Hematopoietic multipotent progenitor cell treated with erythropoietin and hydrocortisone succinate and interleukin-3 and kit ligand, for 8 days (in vitro differentiated cells): ENCODE measurements at places on chromosomes 11 and 22.

DNA sequence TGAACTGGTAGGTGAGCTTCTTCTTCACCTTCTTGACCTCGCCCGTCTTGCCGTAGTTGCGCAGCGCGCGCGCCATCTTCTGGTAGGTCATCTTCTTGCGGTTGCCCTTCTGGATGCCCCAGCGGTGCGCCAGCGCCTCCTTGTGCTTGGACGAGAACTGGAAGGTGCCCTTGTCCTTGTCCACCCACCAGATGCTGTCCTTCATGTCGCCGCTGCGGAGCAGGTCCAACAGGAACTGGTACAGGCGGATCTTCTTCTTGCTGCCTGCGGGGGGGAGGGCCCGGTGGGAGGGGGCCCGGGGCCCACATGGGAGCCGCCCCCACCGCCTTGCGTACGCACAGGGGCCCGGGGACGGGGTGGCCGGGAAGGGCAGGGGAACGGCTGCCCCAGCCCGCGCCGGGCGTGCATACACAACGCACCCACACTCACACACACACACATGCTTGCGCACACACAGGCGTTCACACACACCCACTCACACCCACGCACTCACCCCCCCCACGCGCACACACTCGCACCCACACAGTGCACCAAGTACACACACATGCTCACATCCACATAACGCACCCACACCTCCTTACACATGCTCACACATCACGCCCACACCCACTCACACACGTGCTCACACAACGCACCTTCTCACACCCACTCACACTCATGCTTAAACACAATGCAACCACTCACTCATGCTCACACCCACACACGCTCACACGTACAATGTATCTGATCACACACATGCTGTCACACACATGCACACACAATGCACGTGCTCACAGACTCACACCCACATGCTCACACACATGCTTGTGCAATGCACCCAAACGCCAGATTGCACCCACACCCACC lies 3.0 kb upstream of the MYBPC3 start:
- peak; percentile 67 for DNase-seq

DNA sequence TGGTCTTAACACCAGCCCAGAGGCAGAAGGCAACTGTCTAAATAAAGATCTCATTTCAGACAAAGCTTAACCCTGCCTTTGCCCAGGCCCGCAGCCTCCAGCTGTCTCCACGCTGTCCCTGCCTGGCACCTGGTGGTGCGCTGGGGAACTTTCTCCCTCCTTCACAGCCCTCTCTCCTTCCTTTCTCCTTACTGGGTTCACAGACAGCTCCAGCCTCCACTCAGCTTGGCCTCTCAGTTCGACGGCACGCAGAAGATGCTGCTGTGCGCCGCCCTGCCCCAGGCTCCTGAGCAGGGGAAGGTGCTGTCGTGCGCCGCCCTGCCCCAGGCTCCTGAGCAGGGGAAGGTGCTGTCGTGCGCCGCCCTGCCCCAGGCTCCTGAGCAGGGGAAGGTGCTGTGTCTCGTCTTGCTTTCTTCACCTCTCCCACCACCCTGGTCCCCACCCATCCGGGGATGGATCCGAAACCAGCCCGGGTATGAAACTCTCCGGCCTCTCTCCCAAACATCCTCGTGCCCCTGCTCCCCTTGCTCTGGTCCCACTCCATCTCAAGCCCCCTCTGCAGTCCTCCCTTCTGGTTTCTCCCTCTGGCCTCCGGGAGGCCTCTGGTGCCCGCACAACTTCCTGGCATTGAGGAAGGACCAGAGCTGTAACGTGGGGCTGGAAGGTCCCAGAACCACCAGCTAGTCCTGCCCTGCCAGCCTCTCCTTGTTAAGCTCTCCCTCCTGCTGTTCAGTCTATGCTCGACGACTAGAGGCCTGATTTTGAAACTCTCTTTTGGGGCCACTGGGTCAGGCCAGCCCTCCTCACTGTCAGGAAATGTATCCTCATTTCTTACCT lies 22.9 kb upstream of the JAM3 start:
- DNase-seq: no peak

- no peak for DNase-seq
Measured at GRCh38 chr11:116072133-116072532, 567.9 kb upstream of the CADM1 start.

GRCh38 chr11:111718859-111719258 lies 47.3 kb downstream of the PPP2R1B start:
- DNase-seq: no peak

- DNase-seq: no peak
Measured at GRCh38 chr11:122898799-122899198, 16.2 kb downstream of the JHY start.

DNA sequence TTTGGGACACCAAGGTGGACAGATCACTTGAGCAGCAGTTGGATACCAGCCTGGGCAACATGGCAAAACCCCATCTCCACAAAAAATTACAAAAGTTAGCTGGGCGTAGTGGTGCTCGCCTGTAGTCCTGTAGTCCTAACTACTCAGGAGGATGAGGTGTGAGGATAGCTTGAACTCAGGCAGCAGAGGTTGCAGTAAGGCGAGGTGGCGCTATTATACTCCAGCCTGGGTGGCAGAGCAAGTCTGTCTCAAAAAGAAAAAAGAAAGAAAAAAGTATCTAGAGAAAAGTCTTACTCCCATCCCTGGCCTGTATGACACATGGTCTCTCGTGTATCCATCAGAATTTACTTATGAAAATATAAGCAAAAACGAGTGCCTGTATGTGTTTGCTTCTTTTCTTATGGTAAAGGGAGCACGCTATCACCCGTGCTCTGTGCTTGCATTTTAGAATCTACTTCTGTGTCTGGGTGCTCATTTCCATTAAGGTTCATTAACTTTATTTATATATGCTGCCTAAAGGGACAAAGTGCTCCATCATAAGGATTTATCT lies 15.4 kb upstream of the CPT1A start:
- no peak for DNase-seq

DNA sequence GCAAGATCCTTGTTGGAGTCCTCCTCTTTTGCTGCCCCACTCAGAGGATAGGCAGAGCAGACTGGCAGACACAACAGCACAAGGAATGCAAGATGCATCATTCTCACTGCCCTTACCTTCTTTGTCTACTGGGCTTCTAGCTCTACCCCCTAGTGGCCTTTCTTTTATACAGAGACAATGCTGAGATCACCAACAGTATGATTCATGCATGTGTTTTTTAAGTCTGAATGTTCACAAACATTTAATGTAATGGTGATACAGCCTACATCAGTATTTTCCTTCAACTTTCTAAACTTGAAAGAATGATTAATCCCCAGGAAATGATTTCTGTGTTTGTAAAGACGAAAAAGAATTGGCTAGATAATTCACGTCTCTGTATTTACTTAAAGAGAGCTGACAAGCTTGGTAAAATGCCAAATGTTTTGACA lies at the start of gene MMP10:
MMP10 (minus strand) TSS at position 138 of the 428 bp plus-strand sequence; CDS start at position 101, 37 bp downstream.
- no peak for DNase-seq

DNA sequence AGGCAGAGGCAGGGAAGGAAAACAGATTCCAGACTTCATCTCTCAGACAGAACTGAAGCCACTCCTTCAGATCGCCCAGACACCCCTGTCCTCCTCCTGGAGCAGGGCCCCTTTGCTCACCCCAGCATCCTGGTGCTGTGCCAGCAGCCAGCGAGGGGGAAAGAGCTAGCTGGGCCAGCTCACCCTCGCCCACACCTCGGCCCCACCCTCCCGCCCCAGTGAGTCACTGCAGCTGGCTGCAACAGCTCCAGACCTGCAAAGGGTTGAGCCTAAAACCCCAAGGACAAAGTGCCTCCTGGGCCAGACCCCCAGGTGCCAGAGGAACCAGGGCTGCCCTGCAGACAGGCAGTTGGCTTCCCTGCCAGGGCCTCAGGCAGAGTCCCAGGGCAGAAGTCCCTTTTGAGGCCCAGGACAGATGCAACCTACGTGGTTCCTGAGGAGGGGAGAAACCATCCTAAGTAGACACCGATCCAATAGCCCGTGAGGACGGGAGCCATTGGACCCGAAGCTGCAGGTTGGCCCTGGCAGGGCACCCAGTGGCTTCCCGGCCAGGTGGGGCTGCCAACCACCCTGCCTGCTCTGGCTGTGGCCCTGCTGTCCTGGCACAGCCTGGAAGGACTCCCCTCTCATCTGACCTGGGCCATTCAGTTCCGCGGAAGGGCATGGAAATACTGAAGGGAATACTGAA lies 7.2 kb downstream of the AHNAK start:
- DNase-seq: peak; percentile 80

- no peak for DNase-seq
Measured at GRCh38 chr11:64250415-64251015, 815 bp upstream of the PLCB3 start.

- no peak for DNase-seq
Measured at GRCh38 chr11:126844789-126845188, 155.8 kb downstream of the KIRREL3 start.

GRCh38 chr11:111910676-111911562 lies 651 bp downstream of the CRYAB start:
- DNase-seq: no peak

- no peak for DNase-seq
Measured at GRCh38 chr11:75561426-75562047, 516 bp upstream of the SERPINH1 start.

DNA sequence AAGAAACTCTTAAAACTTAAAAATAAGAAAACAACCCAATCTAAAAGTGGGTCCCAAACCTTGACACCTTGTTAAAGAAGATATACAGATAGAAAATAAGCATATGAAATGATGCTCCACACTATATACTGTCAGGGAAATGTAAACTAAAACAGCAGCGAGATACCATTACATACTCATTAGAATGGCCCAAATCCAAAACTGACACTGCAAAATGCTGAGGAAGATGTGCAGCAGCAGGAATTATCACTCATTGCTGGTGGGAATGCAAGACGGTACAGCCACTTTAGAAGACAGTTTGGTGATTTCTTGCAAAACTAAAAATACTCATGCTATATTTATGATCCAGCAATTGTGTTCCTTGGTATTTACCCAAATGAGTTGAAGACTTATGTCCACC lies 5.0 kb upstream of the RNF26 start:
- no peak for DNase-seq

DNA sequence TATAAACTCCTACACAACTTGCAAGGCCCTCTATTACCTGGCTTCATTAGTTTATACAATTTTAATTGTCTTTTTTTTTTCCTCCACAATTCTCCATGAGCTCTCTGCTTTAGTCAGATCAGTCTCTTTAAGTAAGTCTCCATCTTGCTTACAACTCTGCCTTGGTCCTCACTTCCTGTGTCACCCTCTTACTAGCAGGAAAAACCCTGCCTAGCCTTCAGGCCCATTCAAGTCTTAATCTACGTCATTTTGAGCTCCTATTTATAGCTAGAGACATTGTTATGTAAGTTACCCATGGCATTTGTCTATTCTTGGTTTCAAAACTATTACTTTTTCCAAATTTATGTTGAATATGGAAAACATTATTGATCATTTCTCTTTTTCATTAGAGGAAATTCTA lies 177.4 kb downstream of the SBF2 start:
- no peak for DNase-seq

GRCh38 chr11:131776211-131776610 lies 405.8 kb downstream of the NTM start:
- DNase-seq: no peak

- DNase-seq: no peak
Measured at GRCh38 chr11:96139691-96140090, 203.3 kb downstream of the MAML2 start.

DNA sequence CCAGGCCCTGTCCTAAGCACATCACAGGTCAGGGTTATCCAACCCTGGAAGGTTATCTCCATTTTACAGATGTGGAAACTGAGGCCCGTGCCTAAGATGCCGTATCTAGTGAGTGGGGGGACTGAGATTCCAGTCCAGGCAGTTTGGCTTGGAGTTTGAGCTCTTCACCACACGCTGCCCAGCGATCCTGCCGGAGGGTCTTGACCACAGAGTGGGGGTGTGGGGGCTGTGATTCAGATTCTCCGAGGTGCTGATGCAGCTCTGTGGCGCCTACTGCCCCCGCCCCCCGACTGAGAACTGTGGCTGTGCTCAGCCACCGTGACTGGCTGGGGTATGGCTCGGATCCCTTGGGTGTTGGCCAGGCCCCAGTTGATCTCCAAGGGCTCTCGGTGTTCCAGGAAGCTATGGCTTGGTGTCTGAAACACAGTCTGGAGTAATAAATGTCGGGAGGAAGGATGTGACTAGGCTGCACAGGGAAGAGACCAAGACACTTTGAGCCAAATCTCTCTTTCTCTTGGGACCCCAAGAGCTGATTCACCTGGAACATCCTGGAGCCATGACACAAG lies 60.6 kb upstream of the RASD2 start:
- DNase-seq: no peak

GRCh38 chr11:125272092-125272491 lies 107.5 kb downstream of the PKNOX2 start:
- no peak for DNase-seq

GRCh38 chr22:48234011-48234410 lies 1471.6 kb downstream of the TBC1D22A start:
- no peak for DNase-seq

GRCh38 chr11:61534025-61534932 lies 25.7 kb downstream of the LRRC10B start:
- DNase-seq: no peak
